Sigmoid colon (tissue), 7 donors: ENCODE measurements at places on chromosomes 2 and 18. TPM values are rescaled to one million over a fixed set of nuclear protein-coding genes. Genes with fewer than 3 reads are reported as not detected.

Gene ALLC
- total RNA-seq, result not detected

DNA sequence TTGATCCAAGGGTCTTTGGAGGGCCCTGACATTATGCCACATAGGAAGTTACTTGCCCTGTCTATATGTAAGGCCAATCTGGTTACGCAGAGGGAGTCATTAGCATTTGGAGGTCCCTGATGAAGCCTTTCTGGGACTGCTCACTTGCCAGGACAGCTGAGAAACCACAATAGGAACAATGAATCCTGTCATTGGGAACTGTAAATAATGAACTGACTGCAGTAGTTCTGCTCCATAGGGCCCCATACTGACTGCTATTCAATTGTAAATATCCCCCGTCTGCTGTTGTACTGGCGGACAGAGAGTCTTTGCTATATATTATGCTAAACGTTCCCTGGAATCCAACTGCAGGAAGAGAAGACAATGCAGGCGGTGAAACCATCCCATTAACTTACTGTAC is 149.4 kb upstream of the DCC start:
- no peaks in the 10 kb centered on the region for H3K4me1 ChIP-seq
- H3K36me3 ChIP-seq, result no peaks in the 10 kb centered on the region
- no peaks in the 10 kb centered on the region for H3K27me3 ChIP-seq

- H3K27me3 ChIP-seq, result no peaks in the 10 kb centered on the region
- H3K4me1 ChIP-seq, result peaks cover 9% of the 10 kb centered on the region
- no peak for DNase-seq
- H3K36me3 ChIP-seq, result no peaks in the 10 kb centered on the region
- no peak overlapping the region for H3K4me3 ChIP-seq
- H3K27ac ChIP-seq, result no peak overlapping the region
Observed at GRCh38 chr18:45243340-45244110, 371.8 kb upstream of the SLC14A2 start.

DNA sequence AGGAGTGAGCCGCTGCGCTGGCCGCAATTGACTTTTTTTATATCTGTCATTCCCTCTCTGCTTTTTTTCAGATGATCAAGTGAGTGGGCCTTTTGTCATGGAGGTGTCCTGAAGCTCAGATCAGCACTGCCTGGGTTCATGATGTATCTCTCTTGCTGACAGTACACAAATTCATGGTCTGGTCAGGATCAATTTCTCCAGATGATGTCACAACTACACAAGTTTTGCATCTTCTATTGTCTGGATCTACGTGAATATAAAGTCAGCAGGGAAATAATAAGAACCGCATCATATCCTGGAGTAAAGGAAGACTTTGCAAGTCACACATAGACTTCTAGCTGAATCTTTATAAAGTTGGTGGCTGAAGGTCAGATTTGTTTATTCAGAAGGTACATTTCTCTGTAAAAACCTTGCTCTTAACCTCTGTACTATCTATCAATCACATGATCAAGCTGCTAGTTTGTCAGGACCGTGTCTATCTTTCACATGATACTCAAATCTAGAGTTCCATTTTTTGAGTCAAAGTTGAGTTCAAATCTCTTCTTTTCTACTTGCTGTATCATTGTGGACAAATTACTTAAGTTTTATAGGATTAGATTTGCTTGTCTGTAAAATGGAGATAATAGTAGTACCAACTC is 13.1 kb upstream of the CD28 start:
- no peak overlapping the region for H3K27ac ChIP-seq
- no peaks in the 10 kb centered on the region for H3K36me3 ChIP-seq
- H3K4me3 ChIP-seq, result no peak overlapping the region
- DNase-seq, result no peak
- no peaks in the 10 kb centered on the region for H3K4me1 ChIP-seq

Gene MC5R
- total RNA-seq, result not detected
